ENCODE measurements at places on chromosomes 12 and 14.

GRCh38 chr12:18402872-18403611, 141.7 kb downstream of the PIK3C2G start:
- DNase-seq, result no peak

DNA sequence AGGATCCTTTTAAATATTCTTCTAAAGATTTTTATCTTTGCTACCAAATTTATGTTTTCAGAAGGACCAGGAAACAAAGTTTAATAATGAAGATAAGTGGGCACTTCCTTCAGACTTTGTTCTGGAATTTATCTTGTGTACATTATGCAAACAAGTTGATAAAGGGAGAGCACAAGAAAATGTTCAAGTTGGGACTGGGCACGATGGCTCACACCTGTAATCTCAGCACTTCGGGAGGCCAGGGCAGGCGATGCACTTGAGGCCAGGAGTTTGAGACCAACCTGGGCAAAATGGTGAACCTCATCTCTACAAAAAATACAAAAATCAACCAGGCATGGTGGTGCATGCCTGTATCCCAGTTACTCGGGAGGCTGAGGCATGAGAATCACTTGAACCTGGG, 4.6 kb downstream of the PLBD1 start:
- DNase-seq, result no peak

GRCh38 chr14:23486036-23486435, 16.5 kb downstream of the NGDN start:
- no peak for DNase-seq

- no peak for DNase-seq
Measured at GRCh38 chr14:50342221-50343078, 30.3 kb downstream of the DMAC2L start.

- DNase-seq, result no peak
Measured at GRCh38 chr12:97471194-97471593, 8.6 kb downstream of the RMST start.

DNA sequence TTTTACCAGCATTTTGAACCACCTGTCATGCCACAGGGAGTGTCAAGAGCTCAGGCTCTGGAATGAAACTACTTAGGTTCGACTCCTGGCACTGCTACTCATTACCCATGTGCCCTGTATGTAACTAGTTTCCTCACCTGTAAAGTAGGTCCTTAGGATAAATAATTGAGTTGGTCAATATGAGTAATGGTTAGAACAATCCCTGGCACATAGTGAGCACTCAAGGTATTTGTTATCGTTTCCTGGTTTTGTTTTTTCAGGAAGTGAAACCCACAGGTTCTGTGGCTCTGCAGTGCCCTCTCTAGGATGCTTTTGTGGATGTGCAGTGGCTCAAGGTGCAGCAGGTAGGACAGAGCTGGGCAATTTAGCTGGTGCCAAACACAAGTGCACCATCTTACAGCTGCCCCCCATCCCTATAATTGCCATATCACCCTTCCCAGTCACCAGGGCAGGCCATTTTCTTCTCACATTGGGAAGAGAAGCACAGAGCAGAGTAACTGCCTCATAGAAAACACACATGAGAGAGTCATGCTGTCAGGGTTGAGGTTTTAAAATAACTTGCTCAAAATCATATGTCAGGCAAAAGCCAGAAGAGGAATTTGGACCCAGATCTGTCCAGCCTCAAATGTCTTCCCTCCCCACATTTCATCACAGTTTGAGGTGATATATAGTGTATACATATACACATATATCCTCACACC, 297.5 kb downstream of the RPAP3 start:
- DNase-seq, result no peak

DNA sequence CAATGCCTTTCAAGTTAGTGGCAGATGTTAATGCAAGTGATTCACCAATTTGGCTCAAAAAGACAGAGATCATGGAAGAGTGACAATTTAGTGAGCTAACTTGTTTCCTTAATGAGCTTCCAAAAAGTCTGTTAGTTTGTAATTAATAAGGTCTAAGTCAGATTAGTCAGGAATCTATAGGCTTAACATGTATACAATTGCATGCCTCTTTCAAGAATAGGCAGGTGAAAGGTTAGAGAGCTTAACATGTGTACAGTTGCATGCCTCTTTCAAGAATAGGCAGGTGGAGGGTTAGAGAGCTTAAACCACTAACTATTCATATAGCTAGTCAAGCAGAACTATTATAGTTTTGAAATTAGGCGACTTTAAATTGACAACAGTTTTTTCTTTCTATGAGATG, 663.8 kb downstream of the C12orf50 start:
- no peak for DNase-seq

DNA sequence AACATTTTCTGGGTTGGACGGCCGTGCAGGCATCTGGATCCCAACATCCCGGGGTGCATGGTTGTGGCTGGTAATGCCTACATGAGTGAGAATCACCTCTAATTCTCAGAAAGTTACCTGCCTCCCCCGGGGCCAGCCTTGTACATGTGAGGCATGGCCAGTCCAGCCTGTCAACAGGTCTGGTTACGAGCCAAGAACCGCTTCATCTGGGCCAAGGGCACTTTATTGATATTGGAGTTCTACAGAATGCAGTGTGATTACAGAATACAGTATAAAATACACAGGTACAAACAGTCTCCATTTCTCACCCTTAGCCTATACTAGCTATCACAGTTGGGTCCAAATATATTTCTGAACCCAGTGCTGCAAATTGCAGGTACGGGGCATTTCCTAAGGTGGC, 84.9 kb upstream of the EVL start:
- no peak for DNase-seq

DNA sequence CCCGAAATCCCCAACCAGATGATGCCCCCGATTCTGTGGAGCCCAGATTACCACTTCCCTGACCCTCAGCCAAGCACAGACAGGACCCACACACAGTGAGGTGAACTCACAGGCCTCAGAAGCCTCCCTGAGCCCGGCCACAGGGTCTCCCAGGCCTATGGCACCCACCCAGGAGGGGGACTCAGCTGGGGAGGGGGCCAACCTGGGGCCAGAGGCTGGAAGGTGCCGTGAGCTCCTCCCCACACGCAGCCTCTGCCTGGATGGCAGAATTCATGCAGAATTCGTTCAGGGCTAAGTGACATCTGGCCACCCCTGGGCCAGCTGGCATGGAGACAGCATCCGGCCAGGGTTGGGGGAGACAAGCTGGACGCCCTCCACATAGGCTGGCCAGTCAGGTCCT, 11.8 kb downstream of the TMEM179 start:
- DNase-seq, result no peak

GRCh38 chr14:103023881-103024473, 33.4 kb downstream of the CDC42BPB start:
- no peak for DNase-seq

- no peak for DNase-seq
Measured at GRCh38 chr12:105355752-105356151, 25.3 kb downstream of the C12orf75 start.

DNA sequence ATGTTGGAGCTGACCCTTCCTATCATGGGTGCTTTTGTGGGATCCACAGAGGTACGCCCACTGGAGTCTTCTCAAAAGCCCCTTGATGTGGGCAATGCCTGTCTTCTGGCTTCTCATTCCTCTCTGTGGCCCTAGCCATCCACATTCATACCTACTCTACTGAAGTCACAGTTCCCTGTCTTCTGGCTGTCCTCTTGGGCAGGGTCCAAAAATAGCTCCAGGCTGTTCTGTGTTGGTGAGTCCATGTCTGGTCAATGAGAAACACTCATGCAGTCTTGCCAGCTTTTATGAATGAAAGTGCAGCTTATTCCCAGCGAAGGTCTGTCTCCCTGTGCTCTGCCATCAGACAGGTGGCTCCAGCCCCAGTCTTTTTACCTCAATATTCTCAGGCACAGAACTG, 135.9 kb upstream of the MDM1 start:
- no peak for DNase-seq

DNA sequence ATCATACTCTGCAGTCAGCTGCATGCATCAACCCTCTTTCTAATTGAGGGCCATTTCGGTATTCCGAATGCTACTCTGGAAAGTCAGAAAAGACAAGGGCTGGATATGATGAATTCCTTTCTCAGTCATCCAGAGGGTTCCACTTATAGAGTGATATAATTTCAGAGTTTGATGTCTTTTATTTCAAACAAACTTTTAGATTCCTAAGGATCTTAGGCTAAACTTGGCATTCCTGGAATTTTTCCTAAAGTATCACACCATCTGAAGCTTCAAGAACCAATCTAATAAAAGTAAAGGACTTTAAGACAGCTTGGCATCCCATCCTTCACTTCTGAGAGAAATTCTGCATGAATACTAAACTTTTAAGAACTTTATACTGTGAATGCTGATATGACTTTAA, 69.3 kb upstream of the KCNJ8 start:
- no peak for DNase-seq

DNA sequence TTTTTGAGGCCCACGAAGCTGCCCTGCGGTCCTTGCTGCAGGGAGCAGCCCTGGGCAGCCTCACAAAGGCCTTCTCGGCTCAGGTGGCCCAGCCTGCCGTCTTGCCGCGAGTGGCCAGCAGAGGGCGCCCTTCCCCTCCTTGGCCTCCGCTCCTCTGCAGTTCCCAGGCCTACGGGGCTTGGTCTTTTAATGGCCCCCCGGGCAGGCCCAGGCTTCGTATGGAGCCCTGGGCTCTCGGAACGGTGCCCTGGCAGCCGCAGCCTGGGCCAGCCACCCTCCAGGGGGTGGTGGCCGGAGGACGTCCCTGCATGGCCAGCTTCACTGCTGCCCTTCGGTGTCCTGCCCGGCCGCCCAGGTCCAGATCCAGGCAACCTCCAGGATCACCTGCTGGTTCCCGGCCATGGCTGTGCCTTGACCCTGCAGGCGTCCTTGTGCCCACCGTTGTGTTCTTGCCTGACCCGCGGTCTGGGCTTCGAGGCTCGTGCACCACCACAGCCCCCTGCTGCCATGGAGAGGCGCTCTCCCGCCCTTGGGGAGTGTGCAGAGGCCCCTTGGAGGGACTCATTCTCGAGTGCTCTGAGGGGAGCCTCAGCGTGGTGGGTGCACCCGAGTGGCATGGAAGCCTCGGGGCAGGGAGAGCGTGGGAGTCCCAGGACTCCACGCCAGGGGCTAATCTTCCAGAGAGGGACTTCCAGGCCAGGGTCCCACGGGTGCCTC, 9.4 kb downstream of the ASPG start:
- peak; percentile 59 for DNase-seq

- DNase-seq, result no peak
Measured at GRCh38 chr14:50705026-50705593, 37.0 kb upstream of the SAV1 start.

DNA sequence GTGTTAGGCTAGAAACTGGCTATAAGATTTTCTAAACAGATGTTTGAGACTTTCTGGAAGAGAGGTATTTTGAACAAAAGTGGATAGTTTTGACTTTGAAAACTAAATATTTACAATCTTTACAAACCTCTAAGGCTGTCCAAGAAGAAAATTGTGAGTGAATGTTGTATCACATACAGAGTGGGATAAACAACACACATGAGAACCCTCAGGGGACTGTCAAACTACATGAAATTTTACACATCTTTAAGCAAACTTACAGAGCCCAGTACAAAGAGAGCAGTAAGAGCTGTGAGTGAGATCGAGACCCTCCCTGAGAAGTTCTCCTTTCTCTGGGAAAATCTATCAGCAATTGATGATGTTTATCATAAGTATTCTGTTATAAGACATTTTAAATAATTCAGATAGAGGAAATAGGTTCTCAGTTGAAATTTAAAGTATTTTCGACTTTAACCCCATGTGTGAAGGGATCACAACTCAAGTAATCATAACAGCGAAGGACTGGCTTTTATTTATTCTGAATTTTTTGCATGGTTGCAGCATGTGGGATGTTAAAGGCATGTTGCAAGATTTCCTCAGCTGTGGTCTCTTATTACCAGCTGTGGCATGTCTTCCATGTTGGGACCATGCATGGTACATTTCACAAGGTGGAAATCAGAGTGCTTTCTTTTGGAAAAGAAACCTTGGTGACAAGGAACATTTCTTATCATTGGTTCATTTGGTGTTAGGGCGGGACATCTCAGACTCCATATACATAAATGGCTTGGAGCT, 264.0 kb upstream of the PRICKLE1 start:
- no peak for DNase-seq

- DNase-seq, result no peak
Measured at GRCh38 chr14:41859336-41859735, 252.7 kb downstream of the LRFN5 start.
